Adipocyte (in vitro differentiated cells): ENCODE measurements at places on chromosomes 13 and 19.

DNA sequence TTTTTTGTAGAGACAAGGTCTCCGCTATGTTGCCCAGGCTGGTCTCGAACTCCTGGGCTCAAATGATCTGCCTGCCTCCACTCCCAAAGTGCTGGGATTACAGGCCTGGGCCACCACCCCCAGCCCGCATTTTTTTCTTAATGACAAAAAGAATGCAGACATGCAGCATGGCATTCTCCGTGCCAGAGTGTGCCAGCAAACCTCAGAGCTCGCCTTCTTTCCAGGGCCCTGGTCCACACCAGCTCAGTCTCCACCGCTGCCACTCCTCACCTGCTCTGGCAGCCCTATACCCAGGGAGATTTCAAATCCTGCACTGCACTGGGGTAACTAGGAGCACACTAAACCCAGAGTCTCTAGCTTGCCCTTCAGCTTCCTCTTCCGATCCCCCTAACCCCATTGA is 41.7 kb downstream of the ZIC5 start:
- no peak for DNase-seq

GRCh38 chr13:113948034-113948742 is 25.7 kb downstream of the C13orf46 start:
- no peak for DNase-seq

DNA sequence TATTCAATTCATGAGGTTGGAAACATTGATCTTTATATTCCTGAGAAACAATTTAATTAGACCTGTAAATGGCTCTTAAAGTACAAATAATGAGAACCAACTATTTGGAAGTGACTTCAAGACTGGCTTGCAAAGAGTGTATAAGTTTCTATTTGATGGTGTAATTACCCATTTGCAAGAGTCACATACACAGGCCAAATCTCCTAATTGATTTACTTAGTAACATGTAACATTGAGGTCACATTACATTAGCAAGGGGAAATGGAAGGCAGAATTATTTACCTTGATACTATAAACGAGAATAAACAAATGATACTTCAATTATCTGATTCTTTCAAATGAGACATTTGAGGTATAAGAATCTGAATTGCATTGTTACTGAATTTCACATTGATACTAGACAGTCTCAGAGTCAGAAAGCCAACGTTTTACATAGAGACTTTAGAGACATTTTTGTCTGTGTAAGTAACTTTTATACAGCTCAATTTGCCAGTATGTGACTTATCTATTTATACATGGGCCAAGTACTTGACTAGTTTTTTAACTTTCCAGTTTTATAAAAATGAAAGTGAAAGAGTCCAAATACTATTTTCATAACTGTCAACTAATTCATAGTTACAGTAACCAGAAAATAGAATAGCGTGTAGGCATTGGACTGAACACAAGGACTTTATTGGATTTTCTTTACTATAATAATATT is 95.6 kb upstream of the RFC3 start:
- peak; percentile 34 for DNase-seq

DNA sequence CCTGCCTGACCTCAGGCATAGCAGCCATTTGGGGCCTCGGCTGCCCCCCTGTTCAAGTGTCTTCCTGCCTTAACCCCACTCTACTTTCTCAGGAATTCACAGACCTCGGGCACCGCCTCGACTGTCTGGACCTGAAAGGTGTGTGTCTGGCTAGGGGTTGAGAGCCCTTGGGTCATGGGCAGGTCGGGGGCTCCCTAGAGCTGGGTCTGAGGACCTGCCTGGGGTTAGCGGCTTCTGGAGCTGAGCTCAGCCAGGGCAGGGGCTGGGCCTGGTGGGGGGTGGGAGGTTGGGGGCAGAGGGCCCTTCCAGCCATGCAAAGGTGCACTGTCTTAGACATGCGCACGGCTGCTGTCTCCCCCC is 20.7 kb downstream of the NKPD1 start:
- no peak for DNase-seq

GRCh38 chr19:57324992-57325391 is 4.7 kb downstream of the ZNF543 start:
- DNase-seq, result no peak

DNA sequence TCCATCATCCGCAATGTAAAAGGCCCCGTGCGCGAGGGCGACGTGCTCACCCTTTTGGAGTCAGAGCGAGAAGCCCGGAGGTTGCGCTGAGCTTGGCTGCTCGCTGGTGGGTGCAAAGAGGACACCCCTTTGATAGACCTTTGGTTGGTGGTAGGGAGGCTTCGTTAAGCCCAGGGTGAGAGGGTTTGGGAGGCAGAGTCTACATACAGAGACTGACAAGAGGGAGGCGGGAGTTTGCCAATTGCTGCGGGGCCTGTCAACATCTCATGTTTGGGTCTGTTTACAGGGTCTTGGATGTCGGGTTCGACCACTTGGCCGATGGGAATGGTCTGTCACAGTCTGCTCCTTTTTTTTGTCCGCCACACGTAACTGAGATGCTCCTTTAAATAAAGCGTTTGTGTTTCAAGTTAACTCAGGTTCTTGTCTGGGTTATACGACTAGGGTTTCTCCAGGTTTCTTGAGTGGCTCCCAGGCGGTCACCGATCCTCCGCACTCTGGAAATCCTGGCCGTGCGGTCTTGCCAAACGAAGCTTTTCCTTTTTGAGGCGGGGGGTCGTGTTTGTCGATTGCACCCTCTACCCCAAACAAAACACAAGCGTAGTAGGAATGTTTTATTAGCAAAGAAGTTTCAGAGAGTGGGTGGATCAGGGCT is 816 bp downstream of the RPS28 start:
- peak; percentile 32 for DNase-seq
